HEK293T (cell line): ENCODE measurements at places on chromosomes 2 and 18.

- no peak for DNase-seq
These were observed 283.6 kb downstream of the RBM43 start for GRCh38 chr2:150978053-150978452.

- no peak for DNase-seq
These were observed 45.8 kb downstream of the LAMA3 start for GRCh38 chr18:23735021-23735464.

GRCh38 chr2:235757212-235757611 is 263.4 kb downstream of the AGAP1 start:
- DNase-seq = no peak

DNA sequence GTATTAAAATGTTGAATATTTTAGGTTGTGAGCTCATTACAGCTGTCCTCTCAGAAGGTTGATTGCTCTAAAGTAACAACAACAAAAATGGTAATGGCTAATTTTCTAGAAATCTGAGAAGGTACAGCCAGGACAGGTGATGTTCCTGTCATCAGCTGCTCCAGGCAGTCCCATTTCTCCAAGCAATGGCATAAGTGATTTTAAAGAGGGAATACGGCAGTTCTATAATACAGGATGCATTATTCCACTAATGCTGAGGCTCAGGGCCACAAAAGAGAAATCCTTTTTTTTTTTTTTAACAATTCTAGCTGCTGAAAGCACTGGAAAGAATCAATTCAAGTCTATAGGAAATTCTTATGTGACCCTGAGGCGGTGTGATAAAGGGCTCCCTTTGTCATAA is 199.9 kb downstream of the PMAIP1 start:
- no peak for DNase-seq

- peak; percentile 45 for DNase-seq
These were observed 136.8 kb downstream of the NEDD4L start for GRCh38 chr18:58180738-58181353.

- peak; percentile 13 for DNase-seq
These were observed at the start of gene GPR39 for GRCh38 chr2:132416723-132417395. Gene GPR39, plus strand, starts transcription at chr2:132416805.

- DNase-seq = no peak
These were observed 1.6 kb downstream of the NUP35 start for GRCh38 chr2:183125659-183126341.

DNA sequence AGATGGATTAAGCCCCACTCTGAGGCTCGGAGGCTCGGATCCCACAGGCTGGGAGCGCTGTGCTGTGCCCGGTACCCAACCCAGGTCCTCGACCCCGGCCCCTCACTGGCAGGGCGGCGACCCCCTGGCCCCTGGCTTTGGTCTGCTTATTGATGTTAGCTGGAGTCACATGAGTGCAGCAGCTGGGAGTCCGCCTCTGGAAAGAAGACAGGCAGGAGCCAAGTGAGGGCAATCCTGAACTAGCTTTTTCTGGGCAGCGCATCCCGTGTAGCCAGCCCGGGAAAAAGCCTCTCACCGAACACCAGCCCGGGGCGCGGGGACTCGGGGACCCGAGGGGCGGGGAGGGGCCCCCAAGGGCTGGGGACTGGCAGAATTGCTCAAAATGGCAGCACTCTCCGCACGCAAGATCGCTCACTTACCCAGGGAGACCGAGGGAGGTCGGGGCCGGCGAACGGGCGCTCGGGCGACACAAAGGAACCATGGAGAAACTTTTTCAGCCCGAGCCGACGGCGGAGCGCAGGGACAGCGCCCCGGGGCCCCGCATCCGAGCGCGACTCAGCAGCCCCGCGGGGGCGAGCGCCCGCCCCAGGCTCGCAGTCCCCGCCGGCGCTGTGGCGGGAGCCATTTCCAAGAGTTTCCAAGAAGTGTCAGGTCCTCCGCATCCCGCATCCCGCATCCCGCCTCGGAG is 567 bp downstream of the TMEM200C start:
- peak; percentile 21 for DNase-seq

DNA sequence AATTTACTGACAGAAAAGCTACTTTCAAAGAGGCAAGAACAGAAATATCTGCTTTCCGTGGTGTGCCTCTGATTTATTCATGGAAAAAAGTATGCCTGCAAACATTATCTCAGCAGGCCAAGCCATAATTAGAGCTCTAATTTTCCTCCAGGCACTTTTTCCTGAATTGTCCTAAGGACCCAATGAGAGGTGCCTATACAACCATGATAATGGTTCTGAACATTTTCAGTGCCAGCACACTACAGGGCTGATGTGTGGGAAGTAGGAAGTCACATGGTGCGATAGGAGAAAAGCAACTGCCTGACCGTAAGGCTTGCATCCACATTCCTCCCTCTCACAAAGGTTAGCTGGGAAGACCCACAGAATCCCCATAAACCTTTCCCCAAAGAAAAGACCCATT is 45.9 kb upstream of the EGR4 start:
- no peak for DNase-seq

DNA sequence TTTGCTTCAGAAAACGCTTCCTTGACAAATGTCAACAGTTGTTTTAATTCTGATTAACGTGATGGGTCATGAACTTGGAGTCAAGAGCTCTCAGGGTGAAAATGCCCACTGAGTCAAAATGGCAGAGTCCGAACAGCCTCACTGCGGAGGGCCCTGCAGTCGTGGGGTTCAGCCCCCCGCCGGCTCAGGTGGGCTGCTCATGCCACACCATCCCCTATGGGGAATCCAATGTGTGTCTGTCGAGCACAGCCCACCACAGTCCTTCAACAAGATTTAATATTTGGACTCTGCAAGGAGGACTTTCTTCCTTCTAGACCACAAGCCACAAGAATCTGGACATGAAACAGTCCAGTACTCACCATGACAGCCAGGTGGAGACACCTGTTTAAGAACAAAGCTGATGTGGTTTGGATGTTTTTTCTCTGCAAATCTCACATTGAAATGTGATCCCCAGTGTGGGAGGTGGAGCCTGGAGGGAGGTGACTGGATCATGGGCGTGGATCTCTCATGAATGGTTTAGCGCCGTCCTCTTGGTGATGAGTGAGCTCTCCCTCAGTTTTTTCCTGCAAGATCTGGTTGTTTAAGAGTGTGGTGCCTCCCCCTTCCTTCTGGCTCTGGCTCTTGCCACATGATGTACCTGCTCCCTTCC is 201.0 kb downstream of the NDUFA10 start:
- no peak for DNase-seq

GRCh38 chr18:8730080-8730827 is 24.9 kb downstream of the MTCL1 start:
- peak; percentile 28 for DNase-seq

DNA sequence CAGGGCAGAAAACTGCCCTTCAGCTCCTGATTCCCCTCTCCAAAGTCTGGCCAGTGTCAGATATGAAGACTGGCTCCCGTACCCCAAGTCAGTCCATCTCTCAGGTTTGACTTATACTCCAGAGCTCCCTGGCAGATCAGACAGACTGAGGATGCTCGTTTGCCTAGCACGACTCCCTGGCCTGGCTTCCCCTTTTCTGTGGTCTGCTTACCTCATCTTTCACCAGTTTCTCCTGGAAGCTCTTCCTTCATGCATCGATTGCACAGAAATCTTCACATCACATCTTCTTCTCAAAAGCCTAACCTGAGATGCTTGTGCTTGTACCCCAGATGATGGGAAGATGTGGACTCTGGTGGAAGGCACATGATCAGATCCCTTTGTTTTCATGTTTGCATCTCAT is 387.9 kb upstream of the POU3F3 start:
- no peak for DNase-seq

DNA sequence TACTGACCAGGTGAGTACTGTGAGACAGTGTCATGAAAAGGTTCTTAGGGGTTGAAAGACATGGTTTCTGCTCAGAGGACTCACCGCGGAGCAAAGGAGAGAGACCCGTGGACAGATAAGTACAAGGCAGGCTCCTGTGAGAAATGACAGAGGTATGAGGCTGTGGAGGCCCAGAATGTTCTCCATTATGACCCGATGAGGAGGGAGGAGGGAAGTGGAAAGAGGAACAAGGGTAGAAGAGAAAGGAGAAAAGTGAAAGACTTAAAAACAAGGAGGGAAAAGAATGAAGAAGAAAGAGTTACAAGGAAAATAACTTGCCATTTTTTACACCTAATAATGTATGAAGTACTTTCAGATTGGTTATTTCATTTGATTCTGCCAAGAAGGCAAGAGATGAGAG is 29.8 kb downstream of the MAPRE3 start:
- DNase-seq = no peak

- DNase-seq = no peak
These were observed 856.1 kb upstream of the ID2 start for GRCh38 chr2:7825591-7826312.

- DNase-seq = peak; percentile 33
These were observed 682 bp upstream of the LNPK start for GRCh38 chr2:176002688-176003210.

GRCh38 chr2:57973621-57974186 is 72.9 kb upstream of the VRK2 start:
- DNase-seq = no peak

DNA sequence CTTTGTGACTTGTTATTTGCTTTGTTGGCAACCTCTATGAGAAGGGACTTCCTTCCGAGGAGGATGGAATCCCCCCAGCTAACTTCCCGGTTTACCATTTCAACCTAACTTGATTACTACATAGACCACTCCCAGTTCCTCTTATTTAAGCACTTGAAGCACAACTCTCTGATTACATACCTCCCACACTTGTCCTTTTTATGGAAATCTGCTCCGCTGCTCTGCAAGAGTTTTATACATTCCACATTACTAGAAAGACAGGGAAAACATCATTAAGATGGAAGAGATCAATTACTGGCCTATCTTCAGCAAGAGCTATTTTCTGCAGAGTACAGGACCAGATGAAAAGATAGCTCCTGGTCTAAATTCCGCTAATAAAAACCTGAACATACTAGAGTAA is 160.0 kb upstream of the PGAP1 start:
- no peak for DNase-seq

- no peak for DNase-seq
These were observed 21.2 kb downstream of the AFF3 start for GRCh38 chr2:100121124-100121718.

DNA sequence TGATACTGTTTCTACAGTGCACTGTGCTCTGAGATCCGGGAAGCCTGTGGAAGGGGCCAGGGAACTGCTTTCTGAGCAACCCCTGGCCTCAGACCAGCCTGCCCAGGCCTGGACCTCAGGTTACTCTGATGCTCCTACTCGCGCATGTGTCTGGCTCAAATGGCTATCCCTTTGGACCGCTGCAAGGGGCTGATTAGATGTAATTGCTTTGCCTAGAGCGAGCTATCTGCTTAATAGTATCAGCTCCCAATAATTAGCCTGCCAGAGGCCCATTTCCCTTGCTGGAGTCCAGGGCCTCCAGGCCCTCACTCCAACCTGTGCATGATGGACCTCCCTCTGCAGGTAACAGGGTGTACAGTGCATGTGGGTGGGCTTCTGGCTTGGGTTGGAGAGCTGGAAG is 7.2 kb upstream of the KCNK3 start:
- no peak for DNase-seq

DNA sequence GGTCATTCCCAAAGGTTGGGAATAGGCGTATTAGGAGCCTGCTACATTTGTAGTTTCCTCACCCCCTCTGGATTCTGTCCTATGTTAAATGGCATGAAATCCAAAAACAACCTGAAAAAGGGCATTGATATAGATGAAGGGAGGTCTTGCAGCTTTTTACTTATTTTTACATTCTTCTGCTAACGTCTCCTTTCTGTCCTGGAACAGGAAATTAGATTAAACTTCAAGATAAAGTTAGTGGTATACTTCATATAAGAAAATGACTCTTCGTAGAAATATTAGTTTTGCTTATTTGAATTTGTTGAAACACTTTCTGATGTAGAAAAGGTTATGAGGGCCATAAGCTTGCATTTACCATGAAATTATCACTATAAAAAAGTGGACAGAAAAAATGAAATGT is 694.5 kb downstream of the ADCYAP1 start:
- no peak for DNase-seq
